Foreskin melanocyte (primary cell): ENCODE measurements at places on chromosomes 16 and 17.

- DNase-seq = no peak
These were observed 7.4 kb downstream of the ASGR2 start for GRCh38 chr17:7107012-7107754.

- no peak for DNase-seq
These were observed 5.1 kb downstream of the KRT17 start for GRCh38 chr17:41619036-41619926.

- no peak for DNase-seq
These were observed 2.0 kb upstream of the KRT13 start for GRCh38 chr17:41507315-41507880.

GRCh38 chr17:38926293-38927070, 1.1 kb downstream of the LASP1NB start:
- DNase-seq = no peak

- no peak for DNase-seq
These were observed 12.3 kb downstream of the ENPP7 start for GRCh38 chr17:79742951-79743476.

DNA sequence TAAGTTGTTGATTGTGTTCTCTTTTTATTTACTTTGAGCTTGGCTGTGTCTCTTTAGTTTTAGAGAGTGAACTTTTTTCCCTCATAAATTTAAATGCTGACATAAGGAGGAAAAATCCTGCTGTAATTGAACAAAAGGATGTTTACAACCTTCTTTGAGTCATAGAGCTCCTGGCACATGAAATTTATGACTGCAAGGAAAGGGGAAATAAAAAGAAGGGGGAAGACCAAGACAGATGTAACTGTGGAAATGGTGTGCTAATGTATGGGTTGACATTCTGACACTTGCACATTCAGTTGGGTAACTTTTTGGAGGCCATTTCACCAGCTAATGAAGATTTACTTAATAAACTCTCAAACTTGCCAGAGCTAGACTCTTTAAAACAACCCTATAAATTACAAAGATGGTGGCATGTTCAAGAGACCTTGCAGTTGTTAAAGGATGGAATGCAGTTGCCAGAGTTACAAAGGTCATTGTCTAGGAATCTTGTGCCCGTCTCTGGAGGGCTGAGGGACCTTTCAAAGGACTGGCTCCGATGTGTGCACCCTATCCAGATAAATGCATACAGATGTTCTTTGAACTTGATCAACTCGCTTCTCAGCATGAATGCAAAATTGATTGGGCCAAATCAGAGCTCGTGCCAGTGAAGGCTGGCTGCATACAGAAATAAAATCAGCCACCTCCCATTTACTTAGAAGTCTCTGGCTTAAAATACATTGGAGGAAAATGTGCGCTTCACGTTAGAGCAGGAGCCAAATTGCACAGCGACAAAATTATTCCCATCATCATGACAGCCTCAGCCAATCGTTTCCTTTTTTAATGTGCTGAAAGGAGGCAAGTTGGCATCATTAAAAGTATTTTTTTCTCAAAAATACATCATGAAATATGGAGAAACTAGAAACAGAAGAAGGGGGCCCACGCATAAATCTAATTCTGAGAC, 289.0 kb upstream of the XYLT1 start:
- no peak for DNase-seq

- DNase-seq = no peak
These were observed 1.2 kb upstream of the P2RX1 start for GRCh38 chr17:3917391-3917931.

DNA sequence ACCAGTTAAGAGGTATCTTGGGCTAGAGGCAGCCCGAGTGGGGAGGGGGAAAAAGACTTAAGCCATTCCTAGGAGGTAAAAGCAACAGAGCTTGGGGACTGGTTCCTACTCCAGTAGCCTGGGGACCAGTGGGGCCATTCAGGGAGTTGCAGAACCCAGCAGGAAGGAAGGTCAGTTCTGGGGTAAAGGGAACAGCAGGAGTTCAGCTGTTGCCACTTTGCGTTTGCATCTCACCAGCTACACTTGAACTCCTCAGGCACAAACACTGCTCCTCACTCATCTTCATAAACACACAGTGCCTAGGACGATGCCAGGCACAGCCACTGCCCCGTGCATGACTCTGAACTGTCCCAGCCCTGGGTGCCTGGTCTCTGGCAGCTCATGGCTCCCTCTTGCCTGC, 4.0 kb downstream of the HAP1 start:
- no peak for DNase-seq

- no peak for DNase-seq
These were observed 176.7 kb downstream of the C16orf95 start for GRCh38 chr16:87140211-87141200.

GRCh38 chr16:49598383-49599170, 225.0 kb downstream of the C16orf78 start:
- DNase-seq = no peak

- DNase-seq = no peak
These were observed 7.9 kb downstream of the MAPK8IP3 start for GRCh38 chr16:1713933-1714332.
